ENCODE measurements at places on chromosomes 16 and 17. TPM values are rescaled to one million over a fixed set of nuclear protein-coding genes. Genes with fewer than 3 reads are reported as not detected.

The TAT gene
- total RNA-seq = 0.03 TPM

The MT1G gene
- total RNA-seq = not detected

The CD79B gene
- total RNA-seq = not detected

The RAB37 gene
- total RNA-seq = 1.4 TPM

The SARM1 gene
- total RNA-seq = 5.6 TPM

The SMTNL2 gene
- 0.74 TPM for total RNA-seq

The CCL17 gene
- not detected for total RNA-seq

The AGRP gene
- not detected for total RNA-seq

The C16orf96 gene
- total RNA-seq = 0.02 TPM

The TP53TG3 gene
- total RNA-seq = 0.49 TPM

The XYLT1 gene
- total RNA-seq = 0.84 TPM

The NDEL1 gene
- total RNA-seq = 64.9 TPM

The ARHGAP44 gene
- total RNA-seq = 2.3 TPM

The HOXB9 gene
- total RNA-seq = 7.1 TPM

The TACO1 gene
- total RNA-seq = 55.5 TPM

The RCVRN gene
- total RNA-seq = not detected

The CHTF18 gene
- total RNA-seq = 32.9 TPM

The SCNN1G gene
- 2.6 TPM for total RNA-seq

The CDC42EP4 gene
- total RNA-seq = 60.1 TPM

The CCDC92B gene
- 0.21 TPM for total RNA-seq

The SDK2 gene
- total RNA-seq = 1.7 TPM

The ICAM2 gene
- 0.07 TPM for total RNA-seq

The ITGAD gene
- not detected for total RNA-seq

The SLC5A10 gene
- total RNA-seq = 0.17 TPM

The APOH gene
- 4.0 TPM for total RNA-seq

The CYGB gene
- 1.7 TPM for total RNA-seq

The ACAP1 gene
- 2.4 TPM for total RNA-seq

Data from A549 treated with AZD2906 at 1 μM for 4 hours (cell line).